T-helper 2 cell (primary cell): ENCODE measurements at places on chromosomes 3 and 15.

- DNase-seq, result no peak
These were observed 100.0 kb downstream of the ZMAT3 start for GRCh38 chr3:178971614-178972013.

- DNase-seq, result no peak
These were observed 161.3 kb downstream of the OCA2 start for GRCh38 chr15:27937851-27938250.

GRCh38 chr3:188695241-188695640 is 476.5 kb upstream of the TPRG1 start:
- DNase-seq, result no peak

- no peak for DNase-seq
These were observed 54.0 kb downstream of the ARMC8 start for GRCh38 chr3:138241061-138241460.

DNA sequence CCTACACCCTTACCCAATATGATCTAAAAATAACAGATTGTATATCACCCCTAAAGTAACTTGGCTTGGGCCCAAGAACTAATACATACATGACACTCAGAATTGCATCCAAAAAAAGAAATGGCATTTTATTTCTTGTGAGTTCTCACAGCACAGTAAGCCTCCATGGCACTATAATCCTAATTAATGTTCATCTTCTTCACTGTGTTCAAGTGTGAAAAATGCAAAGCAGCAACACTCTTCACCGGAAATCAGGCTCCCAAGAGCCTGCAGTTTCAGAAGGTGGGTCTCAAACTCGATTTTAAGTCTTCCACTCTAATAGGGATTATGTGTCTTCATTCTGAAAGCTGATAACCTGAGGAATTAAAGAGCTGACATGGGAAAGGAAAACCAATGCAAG is 142.8 kb upstream of the TSC22D2 start:
- DNase-seq, result no peak

- DNase-seq, result no peak
These were observed 9.2 kb downstream of the RAB8B start for GRCh38 chr15:63198371-63199250.

DNA sequence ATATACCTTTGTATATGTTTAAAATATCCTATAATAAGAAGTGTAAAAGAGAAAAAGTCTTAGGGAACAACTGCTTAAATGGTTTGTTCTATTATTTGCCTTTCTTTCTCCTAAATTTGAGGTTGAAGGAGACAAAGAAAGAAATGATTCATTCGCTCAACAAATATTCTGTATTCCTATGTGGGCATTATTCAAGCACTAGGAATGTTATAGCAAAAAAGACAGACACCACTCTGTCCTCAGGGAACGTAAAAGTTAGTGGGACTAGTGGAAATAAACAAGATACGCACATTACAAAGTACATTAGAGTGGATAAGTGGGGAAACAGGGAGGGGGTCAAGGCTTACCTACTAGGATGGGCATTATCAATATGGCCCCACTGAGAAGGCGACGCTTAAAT is 332.2 kb downstream of the LPP start:
- no peak for DNase-seq

DNA sequence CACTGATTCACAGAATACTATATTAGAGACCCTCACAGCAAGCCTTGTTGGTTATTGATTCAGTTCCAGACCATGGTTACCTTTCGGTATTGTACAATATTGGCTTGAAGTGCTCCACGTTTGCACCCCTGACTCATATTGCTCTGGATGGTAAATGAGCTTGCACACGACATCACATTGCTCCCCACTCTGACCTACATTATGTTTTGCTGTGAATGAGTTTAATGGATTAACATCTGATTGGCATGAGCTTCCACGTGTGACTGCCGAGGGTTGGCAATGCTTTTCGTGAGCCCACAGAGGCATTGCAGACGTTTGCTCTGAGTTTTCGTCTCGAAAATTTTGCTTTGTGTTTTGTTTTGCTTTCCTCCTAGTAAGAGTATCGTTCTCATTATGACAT is 225.8 kb upstream of the ICE2 start:
- no peak for DNase-seq

DNA sequence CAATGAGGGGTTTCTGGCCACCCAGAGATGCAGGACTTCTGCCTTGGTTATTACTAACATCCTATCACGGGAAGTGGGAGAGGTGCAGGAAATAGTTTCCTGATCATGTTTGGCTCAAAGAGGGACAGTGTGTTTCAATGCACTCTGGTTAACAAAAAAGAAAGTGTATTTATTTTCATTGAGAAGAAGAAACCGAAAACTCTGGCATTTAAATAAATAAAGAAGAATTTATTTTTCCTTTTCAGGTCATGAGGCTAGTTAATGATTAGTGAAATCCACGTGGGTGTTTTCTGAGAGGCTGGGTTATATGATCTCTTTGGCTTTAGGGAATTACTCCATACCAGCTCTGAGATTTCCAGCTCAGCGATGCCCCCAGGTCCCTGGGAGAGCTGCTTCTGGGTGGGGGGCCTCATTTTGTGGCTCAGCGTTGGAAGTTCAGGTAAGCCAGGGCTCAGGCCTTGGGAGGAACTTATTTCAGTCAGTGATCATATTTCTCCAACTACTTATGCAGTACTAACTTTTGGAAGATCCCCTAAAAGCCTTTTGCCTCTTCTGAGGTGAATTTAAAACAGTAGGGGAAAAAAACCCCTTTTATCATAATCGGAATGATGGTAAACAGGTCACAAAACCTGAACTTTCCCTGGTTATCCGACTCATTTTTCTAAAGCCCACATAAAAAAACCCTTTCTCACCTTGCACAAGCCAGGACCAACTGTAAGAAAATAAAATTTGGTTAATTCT is at the start of gene PLA1A:
TSS of gene PLA1A (plus strand) at position 338 of the 741 bp plus-strand sequence. CDS start at position 367, 29 bp downstream.
- DNase-seq, result no peak

GRCh38 chr3:169542331-169542751 is 121.2 kb downstream of the MECOM start:
- no peak for DNase-seq

DNA sequence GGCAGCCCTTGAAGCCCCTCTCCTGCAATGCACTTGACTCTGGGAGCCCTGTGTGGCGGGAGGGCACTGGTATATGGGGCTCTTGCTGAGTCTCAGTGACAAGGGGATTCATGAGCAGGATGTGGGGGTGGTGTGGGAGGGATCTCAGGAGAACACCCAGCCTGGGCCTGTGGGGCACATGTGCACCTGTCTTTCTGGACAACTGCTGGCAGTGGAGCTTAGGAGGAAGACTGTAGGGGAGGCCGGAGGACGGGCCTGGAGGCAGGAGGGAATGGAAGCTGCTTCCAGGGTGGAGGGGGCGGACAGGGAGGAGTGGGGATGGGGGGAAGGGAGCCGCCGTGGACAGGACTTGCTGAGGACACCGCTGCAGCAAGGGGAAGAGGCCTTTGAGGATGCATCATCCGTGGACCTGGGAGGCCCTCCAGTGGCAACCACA is 10.8 kb upstream of the SNRPA1 start:
- no peak for DNase-seq

- DNase-seq, result no peak
These were observed 87.4 kb downstream of the NFKBIZ start for GRCh38 chr3:101936419-101937356.

GRCh38 chr15:90174140-90174875 is 26.8 kb upstream of the SEMA4B start:
- DNase-seq, result no peak

DNA sequence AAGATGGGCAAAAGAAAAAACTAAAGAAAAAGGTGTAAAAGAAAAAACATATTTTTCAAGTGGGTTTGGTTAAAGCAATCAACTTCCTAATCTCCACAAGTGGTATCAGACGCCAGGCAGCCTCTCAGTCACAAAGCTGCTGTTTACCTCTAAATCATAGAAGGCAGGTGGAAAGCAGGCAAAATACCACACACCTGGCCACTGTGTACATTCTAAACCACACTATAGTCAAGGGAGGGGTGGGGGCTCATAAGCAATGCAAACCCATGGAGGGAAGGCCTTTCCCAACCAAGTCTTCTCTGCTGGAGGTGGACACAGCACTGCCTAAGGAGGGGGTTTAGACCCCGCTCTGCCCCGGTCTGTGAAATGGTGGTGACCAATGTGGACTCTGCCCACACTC is 50.4 kb downstream of the MCF2L2 start:
- no peak for DNase-seq

DNA sequence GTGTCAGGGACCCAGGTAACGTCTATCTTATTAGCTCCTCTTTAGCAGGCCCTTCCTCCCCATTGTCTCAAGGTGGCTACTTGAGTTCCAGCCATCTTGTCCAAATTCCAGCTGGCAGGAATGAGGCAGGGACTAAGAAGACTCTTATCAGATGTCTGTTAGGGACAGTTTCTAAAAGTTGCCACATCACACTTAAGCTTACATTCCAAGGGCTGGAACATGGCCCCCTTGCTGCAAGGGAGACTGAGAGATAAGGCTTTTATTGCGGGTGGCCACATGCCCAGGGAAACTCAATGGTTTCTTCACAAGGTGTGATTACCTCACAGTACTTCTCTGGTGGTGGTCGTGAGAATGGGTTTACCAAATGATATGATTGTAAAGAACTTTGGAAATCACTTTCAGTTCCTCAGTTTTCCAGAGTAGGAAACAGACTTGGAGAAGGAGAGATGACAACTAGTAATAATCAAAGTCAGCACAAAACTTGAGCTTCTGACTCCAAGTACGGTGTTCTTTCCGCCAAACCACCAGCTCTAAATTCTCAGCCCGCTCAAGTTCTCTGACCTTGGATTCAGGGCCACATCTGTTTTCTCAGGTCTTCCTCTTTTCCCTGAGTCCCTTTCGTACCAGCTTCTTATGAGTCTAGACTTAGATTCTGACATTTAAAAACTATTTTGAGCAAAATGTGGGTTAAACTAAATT is 14.2 kb downstream of the PDIA5 start:
- no peak for DNase-seq

DNA sequence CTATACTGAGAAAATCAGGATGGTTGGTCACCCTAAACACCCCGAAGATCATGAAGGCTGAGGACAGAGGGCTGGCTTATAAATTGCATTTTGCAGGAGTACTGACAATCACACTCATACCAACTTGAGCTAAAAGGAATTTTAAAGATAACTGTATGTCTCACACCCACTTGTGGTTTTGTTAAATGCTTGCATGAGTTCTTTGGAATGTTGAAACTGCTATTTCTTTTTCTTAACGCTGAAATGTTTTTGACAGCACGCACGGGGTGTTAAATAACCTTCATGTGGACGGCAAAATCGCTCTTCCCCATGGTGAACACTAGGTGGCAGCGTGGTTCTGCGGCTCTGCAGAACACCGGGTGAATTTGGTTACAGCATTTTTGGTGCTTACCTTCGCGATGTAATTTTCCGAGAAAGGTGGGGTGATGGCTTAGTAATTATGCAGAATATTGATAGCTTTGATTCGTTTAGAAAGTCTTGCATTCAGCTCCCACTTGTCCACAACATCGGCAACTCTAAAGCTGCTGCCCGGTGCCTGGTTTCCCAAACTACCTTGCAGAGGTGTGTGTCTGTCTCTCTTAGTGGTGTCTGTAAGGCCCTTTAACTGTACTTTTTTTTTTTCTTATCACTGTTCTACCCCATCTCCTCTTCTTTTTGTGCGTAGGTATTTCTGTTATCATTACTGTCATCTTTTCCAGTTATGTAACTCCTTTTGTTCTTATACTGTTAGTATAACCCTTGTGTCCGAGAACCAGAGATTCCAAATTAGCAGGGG is 51.7 kb downstream of the ARNT2 start:
- DNase-seq, result peak; percentile 75

DNA sequence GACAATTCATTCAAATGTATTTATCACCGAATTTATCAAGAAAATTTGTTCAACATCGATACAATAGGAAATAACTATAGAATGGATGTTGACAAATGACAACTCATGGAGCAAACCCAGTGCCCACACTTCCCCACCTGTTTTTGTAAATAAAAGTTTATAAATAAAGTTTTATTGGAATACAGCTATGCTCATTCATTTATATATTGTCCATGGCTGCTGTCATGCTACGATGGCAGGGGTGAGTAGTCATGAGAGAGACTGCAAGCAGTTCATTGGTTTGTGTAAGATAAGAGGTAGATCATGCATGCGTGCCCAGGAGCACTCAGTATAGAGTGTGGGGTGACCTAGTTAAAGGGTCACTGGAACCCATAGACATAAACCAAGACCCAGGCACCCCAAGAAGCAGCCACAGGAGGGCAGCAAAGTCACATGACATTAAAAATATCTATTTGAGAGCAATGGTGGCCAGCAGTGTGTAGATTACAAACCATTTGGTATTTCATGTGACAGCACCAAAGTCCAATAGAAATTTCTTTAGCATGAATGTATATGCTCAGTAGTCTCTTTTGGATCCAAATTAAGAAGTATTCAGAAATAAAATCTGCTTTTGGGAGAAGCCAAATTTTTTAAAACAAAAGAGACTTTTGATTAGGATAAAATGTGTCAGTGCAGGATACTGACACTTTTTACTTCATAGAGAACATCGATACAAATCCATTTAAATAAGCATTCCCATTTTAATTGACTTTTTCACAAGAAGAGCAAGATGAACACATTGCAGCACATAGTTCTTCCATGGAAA is 794.8 kb downstream of the MCTP2 start:
- no peak for DNase-seq

- no peak for DNase-seq
These were observed 13.9 kb upstream of the TMPRSS7 start for GRCh38 chr3:112020674-112021085.

DNA sequence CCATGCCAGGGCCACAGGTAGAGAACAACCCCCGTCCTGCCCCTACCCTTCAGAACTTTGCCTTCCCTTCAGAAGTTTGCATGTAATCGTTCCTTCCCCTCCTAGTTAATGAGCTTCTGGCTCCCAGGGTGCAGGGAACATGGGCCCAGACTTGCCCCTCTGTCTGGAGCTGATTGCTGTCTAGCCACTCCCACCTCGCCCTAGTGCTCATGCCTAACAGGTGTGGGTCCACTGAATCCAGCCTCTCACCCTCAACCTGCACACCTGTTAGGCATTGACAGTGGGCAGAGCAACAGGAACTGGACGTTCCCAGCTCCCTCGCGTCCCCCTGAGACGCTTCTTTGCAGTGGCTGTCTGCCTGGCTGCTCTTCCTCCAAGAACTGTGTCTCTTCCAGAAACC is 40.3 kb downstream of the WNT5A start:
- DNase-seq, result no peak

GRCh38 chr3:120795017-120795648 is 52.6 kb downstream of the GTF2E1 start:
- peak; percentile 65 for DNase-seq

- no peak for DNase-seq
These were observed 570 bp upstream of the NEDD4 start for GRCh38 chr15:55993804-55994560.

- DNase-seq, result no peak
These were observed 102.2 kb upstream of the LPP start for GRCh38 chr3:188051801-188052168.

DNA sequence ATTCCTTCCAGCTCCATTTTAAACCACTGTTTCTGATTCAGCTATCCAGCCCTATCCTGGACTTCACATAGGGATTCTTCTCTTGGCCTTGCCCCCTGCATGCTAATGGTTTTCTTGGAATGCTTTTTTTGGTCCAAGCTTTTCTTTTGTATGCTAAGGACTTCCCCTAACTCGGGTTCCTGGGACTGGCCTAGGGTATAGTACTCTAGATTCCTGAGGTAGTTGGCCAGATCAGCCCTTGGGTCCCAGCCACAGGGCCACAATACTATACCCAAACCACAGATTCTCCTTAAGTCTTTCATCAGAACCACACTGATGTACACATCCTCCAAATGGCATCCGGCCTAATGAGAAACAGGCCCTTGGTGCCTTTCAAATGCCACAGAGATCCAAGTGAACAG is 2.8 kb downstream of the FYCO1 start:
- DNase-seq, result no peak

GRCh38 chr3:18649666-18650363 is 224.7 kb upstream of the SATB1 start:
- peak; percentile 95 for DNase-seq
